ENCODE measurements at places on chromosomes 5 and 9.

- DNase-seq = no peak
Measured at GRCh38 chr9:126499005-126499910, 114.5 kb upstream of the LMX1B start.

DNA sequence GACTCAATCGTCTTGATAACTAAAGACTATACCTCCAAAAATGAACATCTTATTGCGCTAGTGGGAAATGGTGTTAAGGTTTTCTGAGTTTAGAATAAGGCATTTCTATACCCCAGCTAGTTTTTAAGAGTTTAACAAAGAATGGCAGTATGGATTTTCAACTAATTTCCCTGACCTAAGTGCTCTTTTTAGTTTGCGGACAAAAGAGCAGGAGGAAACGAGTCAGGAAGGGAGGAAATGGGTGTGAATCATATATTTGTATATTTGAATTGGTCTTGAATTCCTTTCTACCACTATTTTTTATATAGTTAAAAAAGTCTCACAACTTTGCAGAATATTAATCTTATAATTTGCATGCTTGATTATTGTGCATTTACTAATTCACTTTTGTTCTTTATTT, 516.3 kb upstream of the ZNF608 start:
- DNase-seq = no peak

- no peak for DNase-seq
Measured at GRCh38 chr9:136216541-136217244, 11.8 kb upstream of the LHX3 start.

GRCh38 chr5:128412145-128412930, 125.7 kb downstream of the FBN2 start:
- no peak for DNase-seq

DNA sequence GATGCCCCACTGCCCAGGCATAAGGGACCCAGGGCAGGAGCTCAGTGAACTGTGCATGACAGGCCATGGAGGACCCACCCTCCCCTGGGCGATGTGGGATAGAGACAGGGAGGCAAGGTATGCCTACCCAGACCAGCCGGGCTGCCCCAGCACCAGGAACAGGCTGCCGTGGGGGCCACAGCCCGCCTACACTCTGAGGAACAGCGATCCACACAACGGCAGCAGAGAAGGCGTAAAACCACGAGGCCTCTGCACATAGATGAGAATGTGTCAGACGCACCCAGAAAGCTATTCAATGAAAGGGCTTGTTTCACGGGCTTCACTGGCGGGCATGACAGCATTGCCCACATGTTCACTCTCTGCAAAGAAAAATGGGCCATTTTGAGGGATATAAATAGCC, 49.5 kb downstream of the SEMA4D start:
- DNase-seq = no peak

DNA sequence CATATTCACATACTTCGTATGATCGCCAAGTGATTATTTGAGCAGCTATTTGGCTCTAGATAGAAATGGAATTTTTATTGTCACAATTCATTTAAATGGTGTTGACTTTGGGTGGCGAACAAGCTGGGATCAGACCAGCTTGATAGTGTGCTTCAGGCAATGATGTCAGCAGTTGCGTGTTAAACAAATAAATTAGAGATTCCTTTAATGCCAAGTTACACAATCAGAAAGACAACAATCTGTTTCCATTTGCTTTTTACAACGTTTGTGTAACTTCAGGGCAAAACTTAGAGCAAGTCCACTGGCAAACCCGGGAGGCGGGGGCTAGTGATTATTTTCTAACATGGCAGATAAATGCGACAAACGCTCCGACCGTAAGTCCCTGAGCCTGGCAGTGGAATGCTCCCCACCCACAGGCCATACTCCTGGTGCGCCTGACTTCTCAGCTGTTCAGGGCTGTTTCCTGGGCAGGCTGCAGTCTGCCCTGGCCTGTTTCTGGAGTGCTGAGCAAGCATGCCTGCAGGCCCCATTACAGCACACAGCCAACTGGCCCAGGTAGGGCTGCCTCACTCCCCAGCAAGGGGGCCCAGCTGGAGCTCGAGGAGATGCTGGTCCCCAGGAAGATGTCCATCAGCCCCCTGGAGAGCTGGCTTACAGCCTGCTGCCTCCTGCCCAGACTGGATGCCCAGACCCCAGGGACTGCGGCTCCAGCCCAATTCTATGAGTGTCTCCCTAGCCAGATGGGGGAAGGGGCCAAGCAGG, 88.7 kb downstream of the BASP1 start:
- no peak for DNase-seq

DNA sequence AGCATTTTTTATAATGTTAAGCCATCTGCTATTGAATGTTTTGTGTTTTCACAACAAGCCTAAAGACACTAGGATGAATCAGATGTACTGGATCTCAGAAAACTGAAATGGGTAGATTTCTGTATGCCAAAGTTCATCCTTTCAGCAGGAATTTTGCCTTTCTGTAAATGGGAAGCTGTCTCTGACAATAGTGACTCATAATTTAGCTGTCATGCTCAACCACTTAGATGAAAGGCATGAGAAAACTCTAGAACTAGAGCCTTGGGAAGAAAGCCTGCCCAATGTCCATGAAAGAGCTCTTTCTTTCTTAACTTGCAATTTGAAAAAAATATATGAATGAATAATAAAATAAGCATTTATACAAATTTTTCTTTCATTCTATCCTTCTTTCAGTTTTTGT, 616.0 kb upstream of the EDIL3 start:
- no peak for DNase-seq

GRCh38 chr9:91047993-91048607, 246.5 kb downstream of the SYK start:
- DNase-seq = no peak

- DNase-seq = no peak
Measured at GRCh38 chr5:28512648-28513047, 1474.3 kb upstream of the CDH9 start.

DNA sequence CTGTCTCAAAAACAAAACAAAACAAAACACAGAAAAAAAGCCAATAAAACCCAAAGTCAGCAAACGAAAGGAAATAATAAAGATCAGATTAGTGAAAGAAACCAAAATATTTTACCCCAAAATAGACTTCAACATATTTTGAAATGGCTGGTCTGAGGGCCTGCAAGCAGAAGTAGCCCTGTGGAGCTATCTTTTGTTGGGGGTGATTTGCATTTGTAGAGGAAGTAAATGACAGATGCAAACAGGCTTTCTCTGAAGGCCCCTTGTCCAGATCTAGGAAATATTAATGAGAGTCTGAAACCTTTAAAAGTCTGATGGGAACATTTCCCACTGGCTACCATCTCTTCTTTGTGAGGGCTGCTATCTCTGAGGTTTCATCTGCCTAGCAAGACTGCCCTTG, 74.0 kb downstream of the GCNT4 start:
- DNase-seq = no peak

- DNase-seq = no peak
Measured at GRCh38 chr5:98663521-98663920, 109.9 kb upstream of the RGMB start.

DNA sequence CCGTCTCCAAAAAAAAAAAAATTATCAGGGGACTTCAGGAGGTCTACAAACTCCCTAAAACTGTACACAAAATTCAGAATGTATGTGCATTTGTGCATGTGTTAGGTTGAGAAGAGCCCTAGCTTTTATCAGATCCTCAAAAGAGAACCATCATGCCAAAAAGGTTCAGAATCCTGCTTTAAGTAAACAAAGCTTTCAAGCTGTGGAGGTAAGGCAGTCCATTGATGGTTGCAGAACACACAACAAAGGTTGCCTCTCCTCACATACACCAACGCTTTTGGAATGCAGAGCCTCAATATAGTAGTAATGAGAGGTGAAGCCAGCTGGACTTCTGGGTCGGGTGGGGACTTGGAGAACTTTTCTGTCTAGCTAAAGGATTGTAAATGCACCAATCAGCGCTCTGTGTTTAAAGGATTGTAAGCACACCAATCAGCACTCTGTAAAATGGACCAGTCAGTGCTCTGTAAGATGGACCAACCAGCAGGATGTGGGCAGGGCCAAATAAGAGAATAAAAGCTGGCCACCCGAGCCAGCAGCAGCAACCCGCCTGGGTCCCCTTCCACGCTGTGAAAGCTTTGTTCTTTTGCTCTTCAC, 57.9 kb upstream of the RNF38 start:
- DNase-seq = no peak

DNA sequence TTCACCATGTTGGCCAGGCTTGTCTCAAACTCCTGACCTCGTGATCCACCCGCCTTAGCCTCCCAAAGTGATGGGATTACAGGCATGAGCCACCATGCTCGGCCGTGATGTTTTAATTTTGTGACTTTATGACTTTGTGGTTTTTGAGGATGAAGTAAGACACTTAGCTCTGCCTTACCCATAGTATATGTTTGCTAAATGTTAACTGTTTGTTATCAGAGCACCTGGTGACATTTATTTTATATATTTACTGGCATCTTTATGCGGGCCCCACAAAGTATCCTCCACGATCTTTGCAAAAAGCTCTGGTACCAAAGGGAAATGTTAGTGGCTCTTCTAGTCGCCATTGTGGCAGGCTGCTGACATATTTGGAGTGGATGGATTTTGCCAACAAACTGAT, 6.7 kb downstream of the SLC23A1 start:
- no peak for DNase-seq

DNA sequence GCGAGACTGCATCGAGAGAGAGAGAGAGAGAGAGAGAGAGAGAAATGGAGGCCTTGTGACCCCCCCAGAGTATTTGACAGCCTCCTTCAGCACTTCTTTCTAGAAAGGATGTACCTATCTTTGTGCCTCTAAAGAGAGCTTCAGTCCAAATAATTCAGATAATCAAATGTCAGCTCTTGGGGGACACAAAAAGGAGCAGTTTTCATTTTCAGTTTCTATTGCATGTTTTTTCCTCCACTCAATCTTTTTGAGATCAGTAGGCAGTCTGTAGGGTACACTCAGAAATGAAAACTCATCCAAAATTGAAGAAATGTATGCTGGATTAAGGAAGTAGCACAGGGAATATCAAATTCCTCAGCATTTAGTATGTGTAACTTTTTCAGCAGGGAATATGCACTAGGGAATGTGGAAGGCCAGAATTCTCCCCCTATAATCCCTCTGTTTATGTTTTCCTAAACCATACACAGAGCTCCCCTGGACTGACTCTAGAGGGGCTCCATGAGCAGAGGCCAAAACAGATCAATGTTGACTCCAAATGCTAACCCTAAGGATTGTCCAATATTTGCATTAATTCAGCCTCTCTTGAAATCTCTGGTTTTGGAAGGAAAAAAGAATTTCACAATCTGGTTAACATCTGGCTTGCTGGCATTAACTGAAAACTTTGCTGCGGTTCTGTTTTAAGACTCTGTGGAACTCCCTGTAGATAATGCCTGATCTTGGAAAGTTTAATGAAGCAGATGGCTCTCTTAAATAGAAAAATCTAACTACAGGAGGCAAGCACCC, 250.1 kb downstream of the CEMIP2 start:
- DNase-seq = no peak

GRCh38 chr9:97640325-97640724, 6.7 kb downstream of the NCBP1 start:
- no peak for DNase-seq

DNA sequence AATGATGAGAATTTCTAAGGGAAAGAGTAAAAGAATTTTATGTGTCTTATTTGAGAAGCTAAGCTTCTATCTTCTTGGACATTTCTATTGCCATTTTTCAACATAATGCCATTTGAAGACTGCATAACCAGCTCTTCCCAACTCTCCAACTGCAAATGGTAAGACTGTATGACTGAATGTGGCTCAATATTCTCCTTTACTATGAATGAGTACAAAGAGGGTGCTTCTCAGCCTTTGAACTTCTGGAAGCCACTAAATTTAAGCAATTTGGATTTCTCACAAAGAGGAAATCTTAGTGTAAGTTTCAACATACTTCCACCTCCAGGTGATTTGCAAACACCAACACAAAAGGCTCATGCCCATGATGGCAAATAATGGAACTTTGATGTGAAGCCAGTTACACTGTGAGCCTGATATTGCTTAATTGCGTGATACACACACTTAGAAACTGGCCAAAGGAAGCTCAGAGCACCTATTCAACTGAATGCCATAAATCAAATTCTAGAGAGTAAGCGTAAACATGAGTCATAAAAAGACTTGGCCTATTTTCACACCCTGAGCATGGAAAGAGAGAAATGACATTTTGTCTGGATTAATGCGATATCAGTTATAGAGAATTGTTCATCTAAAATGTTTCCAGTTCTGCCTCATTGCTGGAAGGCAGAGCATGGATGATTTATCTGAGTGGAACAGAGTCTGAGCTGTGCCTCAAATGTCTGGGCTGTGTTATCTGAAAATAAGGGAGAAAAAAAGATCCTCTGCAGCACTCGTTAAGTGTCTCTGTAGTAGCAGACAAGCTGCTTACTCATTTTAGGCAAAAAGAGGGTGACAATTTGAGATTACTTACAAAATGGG, 145.3 kb downstream of the PLK2 start:
- DNase-seq = no peak

DNA sequence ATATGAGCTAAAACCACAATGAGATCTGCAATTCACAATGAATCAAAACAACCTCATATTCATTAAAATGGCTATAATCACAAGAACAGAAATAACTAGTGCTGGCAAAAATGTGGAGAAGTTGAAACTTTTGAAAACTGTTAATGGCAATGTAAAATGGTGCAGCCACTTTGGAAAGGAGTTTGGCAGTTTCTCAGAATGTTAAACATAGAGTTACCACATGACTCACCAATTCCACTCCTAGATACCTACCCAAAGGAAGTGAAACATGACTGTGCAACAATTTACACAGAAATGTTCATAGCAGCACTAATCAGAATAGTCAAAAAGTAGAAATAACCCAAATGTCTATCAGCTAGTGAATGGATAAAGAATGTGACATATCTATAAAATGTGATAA, 862.2 kb downstream of the DTWD2 start:
- no peak for DNase-seq

DNA sequence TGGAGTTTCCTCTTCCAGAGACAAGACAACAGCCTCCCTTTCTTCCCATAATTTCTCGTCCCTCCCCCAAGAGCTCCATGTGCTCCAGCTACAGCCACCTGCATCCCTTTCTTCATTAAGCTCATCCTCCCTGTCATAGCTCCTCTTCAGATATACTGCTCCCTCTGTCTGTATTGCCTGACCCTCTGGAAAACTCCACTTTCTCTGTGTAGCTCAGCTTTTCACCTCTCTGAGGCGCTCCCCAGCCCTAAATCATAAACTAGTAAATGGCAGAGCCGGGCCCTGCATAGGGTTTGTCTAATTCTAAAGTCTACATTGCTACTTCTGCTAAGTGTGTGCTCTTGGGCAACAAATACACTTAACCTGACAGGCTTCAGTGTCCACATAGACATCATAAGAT, 8.8 kb upstream of the PLIN2 start:
- no peak for DNase-seq

GRCh38 chr5:94192658-94193391, 425.6 kb downstream of the KIAA0825 start:
- no peak for DNase-seq

- DNase-seq = no peak
Measured at GRCh38 chr9:136013116-136013515, 51.9 kb upstream of the UBAC1 start.

GRCh38 chr5:90133941-90134340, 275.6 kb downstream of the CETN3 start:
- DNase-seq = no peak

DNA sequence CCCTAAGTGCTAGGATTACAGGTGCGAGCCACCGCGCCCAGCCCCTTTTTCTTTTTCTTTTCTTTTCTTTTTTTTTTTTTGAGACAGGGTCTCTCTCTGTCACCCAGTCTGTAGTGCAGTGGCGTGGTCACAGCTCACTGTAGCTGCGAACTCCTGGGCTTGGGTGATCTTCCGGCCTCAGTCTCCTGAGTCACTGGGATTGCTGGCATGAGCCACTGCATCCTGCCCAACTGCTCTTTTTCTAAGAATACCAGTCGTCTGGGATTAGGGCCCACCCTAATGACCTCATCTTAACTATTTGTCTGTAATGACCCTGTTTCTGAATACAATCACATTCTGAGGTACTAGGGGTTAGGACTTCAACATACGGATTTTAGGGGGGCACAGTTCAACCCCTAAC, 34.1 kb upstream of the NANS start:
- DNase-seq = no peak
